ENCODE measurements at places on chromosomes 4 and X.

- no peaks in the 10 kb centered on the region for H3K36me3 ChIP-seq
- H3K27me3 ChIP-seq, result no peaks in the 10 kb centered on the region
Measured at GRCh38 chrX:150161193-150161592, 201.9 kb upstream of the MAMLD1 start.

GRCh38 chrX:74232859-74233258 lies 71.1 kb upstream of the ZCCHC13 start:
- H3K27ac ChIP-seq, result no peak overlapping the region
- peaks cover 3% of the 10 kb centered on the region for H3K36me3 ChIP-seq
- DNase-seq, result no peak
- no peaks in the 10 kb centered on the region for H3K27me3 ChIP-seq
- no peaks in the 10 kb centered on the region for H3K4me1 ChIP-seq

- no peak for DNase-seq
- H3K27ac ChIP-seq, result no peak overlapping the region
- no peaks in the 10 kb centered on the region for H3K27me3 ChIP-seq
- H3K36me3 ChIP-seq, result no peaks in the 10 kb centered on the region
Measured at GRCh38 chr4:70183940-70184246, 11.6 kb upstream of the ODAM start.

GRCh38 chrX:54721424-54721823 lies 76.6 kb downstream of the ITIH6 start:
- H3K27me3 ChIP-seq, result no peaks in the 10 kb centered on the region
- DNase-seq, result no peak

All from endothelial cell (in vitro differentiated cells).